KBM-7 (cell line): ENCODE measurements at places on chromosomes 16 and 17.

DNA sequence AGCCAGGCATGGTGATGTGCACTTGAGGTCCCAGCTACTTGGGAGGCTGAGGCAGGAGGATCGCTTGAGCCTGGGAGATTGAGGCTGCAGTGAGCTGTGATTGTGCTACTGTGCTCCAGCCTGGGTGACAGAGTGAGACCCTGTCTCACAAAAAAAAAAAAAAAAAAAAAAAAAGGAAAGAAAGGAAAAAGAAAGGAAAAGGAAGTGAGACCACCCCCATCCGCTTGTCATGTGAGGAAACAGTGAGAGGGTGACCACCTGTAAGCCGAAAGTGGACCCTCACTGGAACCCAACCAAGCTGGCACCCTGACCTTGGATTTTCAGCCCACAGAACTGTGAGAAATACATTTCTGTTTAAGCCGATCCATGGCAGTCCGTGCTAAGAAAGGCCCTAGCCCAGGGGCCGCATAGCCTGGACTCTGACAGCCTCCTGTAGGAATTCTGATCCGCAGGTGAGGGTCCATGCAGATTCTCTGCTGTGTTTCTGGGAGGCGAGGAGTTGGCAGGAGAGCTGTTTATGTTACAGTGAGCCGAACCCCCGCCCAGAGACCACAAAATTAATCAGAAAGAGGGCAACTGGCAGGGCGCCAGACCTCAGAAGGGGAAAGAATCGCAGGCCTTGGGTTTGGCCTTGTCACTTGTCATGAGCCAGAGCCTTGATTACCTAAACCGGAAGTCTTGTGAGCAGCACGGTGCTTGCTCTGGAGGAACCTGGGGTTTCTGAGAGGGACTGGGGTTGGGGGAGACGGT lies 945 bp downstream of the SGSH start:
- DNase-seq: peak; percentile 98

DNA sequence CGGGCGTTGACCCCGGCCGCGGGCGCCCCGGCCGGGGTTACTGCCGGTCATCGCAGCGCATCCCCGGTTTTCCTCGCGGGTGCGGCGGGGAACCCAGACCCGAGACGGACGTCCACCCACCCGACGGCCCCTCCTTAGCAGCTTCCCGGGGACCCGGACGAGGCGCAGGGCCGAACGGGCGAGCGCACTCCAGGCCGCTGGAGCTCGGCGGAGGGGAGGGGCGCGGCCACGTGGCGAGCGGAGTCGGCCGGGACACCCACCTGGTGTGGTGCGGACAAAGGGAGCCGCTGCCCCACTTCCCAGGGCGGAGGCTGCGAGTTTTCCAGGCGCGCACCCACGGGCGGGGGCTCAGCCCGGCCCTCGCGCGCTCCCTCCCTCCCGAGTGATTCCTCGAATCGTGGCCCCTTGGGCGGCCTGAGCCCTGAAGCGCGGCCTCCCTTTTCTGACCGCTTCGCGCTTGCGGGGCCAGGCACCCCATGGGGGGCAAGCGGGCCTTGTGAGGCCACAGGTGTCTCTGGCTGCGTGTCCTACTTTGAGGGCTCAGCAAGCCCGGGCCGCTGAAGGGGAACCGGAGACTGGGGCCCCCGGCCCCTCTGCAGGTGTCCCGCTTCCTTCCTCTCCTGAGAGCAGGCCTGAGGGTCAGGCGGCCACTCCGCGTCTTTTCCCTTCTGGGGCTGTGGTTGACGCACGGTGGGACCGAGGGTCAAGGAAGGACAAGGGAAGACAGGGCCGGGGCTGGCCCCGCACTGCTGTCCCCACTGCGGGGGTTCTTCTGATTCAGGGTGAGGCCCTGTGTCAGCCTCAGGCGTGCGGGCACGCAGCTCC lies 1.1 kb upstream of the FASN start:
- DNase-seq: peak; percentile 39

DNA sequence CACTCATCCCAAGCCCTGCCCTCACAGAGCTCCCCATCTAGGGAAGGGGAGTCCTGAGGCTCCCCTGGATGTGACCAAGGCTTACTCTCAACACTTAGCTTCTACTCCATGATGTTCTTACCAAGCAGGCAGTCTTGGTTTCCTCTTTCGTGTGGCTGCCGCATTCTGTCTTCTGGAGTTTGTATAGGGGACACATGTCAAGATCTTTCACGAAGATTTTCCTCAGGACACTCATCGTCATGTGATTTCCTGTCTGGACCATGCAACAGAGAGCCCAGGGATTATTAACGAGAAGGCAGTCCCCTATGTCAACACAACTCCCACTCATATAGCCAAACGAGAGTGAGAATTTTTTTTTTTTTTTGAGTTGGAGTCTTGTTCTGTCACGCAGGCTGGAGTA lies 10.4 kb downstream of the PRSS54 start:
- DNase-seq: peak; percentile 26

- DNase-seq: no peak
Observed at GRCh38 chr17:47741109-47741792, 8.2 kb downstream of the TBX21 start.

- no peak for DNase-seq
Observed at GRCh38 chr17:61410141-61411010, 10.7 kb downstream of the TBX2 start.
